Amniotic stem cell (primary cell): ENCODE measurements at places on chromosomes 3 and 15.

GRCh38 chr3:50502584-50503423 is 630 bp downstream of the CACNA2D2 start:
- DNase-seq: no peak

- DNase-seq: no peak
These were observed at the start of gene PRR23A for GRCh38 chr3:139006051-139006716. Gene PRR23A (minus strand): TSS chr3:139006268. CDS start chr3:139006268, 0 bp downstream.

GRCh38 chr3:23217872-23218554 is 14.9 kb downstream of the UBE2E2 start:
- DNase-seq: no peak

- no peak for DNase-seq
These were observed 35.6 kb upstream of the NDUFB4 start for GRCh38 chr3:120560304-120561250.

DNA sequence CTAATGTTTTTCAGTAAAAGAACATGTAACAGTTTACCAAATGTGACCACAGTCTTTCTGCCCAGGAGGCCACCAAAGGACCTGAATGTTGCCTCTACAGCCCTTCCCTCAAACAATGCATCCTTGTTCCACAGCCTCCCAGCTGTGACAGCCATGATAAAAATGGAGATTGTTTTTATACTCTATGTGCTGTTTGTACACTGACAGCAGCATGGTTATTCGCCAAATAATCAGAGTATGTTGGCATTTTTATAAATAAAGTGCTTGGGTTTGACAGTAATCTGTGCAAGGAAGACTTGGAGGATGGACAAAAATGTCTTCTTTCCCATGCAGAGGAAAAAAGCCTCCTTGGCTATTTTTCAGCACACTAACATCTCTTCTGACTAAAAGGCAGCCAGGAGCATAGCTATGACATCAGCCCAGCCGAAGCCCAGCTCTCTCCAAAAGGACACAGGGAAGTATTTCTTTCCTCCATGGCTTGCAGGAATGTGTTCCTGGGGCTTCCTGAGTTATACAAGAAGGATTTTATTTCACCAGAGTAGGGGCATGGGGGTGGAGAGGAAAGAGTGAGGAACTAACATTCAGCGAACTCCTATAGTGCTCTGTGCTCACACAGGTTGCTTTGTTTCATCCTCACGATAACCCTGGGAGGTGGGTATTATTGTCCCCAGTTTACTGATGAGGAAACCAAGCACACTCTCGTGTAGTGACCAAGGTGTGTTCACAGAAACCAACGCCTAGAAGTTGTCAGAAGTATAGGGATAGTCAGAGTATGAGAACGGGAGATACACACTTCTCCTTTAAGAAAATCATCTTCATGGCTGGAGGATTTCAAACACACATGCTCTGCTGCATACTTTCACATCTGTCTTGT is 339.7 kb downstream of the MECOM start:
- no peak for DNase-seq

DNA sequence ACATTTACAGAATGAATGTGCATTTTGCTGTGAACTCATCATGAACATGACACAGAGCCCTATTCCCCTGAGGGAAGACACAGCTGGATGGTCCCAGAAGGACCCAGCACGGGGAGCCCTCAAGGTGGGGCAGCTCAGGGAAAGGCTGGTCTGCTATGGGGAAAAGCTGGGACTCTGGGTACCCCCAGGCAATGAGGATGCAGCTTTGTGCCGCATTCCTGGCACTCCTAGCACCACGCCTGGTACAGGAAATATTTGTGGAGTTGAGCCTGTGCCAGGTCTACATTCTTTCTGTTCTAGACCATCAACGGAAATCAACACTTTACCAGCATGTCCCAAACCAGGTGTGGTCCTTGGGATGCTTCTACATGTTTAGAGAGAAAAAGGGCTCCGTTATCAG is 74.0 kb downstream of the SRGAP3 start:
- no peak for DNase-seq

GRCh38 chr15:28049581-28049980 is 49.5 kb downstream of the OCA2 start:
- no peak for DNase-seq

GRCh38 chr3:157769378-157769777 is 266.2 kb upstream of the VEPH1 start:
- DNase-seq: no peak

DNA sequence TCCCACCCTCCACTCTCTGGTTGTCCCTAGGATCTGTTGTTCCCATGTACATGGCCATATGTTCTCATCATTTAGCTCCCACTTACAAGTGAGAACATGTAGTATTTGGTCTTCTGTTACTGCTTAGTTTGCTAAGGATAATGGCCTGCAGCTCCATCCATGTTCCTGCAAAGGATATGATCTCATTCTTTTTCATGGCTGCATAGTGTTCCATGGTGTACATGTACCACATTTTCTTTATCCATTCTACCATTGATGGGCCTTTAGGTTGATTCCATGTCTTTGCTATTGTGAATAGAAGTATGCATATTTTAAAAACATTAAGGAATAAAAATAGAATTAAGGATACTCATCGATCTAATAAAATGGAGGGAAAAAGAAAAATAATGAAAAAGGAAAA is 278.4 kb downstream of the MBNL1 start:
- DNase-seq: no peak

DNA sequence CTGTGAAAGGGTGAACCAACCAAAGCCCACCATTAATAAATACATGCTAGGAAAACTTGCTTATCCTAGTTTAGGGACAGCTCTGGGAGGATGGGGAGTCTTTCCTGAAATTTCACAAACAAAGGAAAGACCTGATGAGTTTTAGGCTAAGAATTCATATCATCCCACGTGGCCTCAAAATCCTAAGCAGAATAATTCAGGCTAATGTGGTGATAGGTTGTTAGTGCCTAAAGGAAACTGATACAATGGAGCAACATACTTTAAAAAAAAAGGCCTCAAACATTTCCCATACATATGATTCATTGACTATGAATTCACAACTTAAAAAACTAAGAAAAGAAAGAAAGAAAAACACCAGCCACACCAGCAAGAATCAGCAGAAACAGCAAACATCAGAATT is 126.9 kb upstream of the CNTN4 start:
- DNase-seq: no peak

DNA sequence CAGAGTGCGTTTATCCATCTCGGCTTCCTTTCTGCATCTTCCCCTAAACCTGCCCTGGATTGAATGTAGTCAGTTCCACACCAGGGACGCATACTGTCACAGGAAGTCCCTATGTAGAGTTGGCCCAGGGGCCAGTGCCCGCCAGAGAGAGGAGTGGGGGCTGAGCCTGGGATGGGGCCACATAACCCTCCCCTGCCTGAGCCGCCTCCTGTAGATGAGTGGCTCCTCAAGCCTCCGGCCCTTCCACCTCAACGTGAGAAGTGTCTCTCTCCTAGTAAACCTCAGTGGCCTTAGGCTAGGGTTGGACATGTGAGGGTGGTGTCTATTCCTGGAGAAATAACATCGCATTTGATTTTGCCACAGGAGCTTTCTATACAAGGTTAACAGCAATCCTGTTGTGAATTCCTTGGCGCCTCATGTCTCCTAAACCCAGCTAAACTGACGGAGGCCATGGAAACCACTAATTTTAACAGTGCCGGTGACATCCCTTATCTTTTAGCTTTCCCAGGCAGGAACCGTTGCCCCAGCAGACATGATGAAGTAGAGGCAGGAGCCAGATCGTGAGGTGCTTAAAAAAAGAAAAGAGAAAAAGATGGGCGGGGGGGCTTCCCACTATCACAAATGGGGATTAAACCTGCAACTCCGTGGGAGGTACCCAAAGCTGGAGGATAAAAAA is 171.1 kb downstream of the CHDH start:
- no peak for DNase-seq

GRCh38 chr3:127751163-127751621 is 71.1 kb downstream of the MGLL start:
- no peak for DNase-seq

- DNase-seq: no peak
These were observed 24.4 kb downstream of the MAGEF1 start for GRCh38 chr3:184687363-184688015.

- no peak for DNase-seq
These were observed 37.9 kb downstream of the RPL39L start for GRCh38 chr3:187101184-187102072.

GRCh38 chr3:158683230-158683962 is 10.9 kb upstream of the LXN start:
- no peak for DNase-seq

DNA sequence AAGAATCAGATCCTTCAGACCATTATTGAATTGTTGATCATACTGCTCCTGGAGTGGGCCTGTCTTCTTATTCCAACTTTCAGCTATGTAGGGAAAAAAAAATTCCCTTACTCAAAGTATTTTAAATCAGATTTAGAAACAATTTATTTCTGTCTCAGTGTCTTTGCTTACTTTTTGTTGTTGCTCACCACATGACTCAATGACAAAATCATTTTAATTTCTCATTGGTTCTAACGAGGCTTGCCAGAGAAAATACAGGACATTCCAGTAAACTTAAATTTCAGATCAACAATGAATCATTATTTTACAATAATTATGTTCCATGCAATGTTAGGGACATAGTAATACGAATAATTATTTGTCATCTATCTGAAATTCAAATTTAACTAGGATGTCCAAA is 748.5 kb upstream of the CBLB start:
- no peak for DNase-seq

DNA sequence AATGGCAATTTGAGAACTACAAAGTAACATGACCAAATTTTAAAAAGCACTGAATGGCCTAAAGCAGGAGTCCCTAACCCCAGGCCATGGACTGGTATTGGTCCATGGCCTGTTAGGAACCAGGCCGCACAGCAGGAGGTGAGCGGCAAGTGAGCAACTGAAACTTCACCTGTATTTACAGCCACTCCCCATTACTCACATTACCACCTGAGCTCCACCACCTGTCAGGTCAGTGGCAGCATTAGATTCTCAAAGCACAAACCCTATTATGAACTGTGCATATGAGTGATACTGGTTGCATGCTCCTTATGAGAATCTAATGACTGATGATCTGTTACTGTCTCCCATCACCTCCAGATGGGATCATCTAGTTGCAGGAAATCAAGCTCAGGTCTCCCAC is 48.8 kb downstream of the SENP7 start:
- DNase-seq: no peak

GRCh38 chr3:15610082-15610759 is 8.7 kb downstream of the BTD start:
- no peak for DNase-seq

GRCh38 chr15:101232677-101233076 is 19.2 kb downstream of the CHSY1 start:
- DNase-seq: no peak

- no peak for DNase-seq
These were observed 3.0 kb upstream of the CPEB1 start for GRCh38 chr15:82650046-82650670.

- DNase-seq: no peak
These were observed 8.4 kb downstream of the ARHGEF26 start for GRCh38 chr3:154129625-154130024.
